Stimulated activated CD4-positive, alpha-beta T cell treated with anti-CD3 and anti-CD28 coated beads, Interleukin-4, amount 100 ng/mL, for 48 hours (primary cell): ENCODE measurements at places on chromosomes 11 and 22.

GRCh38 chr11:95299078-95299679 is 68.2 kb upstream of the SESN3 start:
- DNase-seq: no peak

DNA sequence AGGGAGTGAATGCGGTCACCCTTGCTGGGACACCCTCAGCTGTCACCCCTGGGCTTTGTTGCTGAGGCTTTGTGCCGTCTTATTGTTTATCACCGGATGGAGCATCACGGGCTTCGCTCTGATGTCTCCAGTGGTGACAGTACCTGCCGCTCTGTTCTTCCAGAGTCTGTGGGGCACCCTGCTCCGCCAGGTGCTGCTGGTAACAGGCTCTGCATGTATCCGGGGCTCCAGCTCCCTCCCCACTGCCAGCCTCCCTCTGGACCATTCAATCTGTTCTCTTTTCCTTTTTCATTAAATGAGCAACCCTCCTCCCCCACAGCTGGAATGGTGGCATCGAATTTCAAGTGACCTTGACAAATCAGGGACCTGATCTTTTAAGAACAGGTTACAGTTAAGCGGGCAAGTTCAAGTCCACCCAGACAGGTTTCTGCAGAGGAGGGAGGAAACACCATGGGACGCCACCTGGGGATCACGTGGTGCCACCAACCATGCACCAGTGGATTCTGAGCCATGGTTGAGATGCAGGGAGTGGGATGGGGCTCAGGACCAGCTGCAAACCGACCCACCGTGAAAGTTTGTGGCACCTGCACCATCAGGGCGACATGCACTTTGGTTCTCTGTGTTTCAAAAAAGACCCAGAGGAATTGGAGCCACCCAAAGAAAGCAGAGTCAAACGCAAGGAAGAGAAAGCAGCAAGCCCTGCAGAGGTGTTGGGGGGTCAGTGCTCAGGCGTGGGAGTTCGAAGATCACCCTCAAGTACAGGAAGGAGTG is 89.3 kb downstream of the BCR start:
- DNase-seq: no peak

DNA sequence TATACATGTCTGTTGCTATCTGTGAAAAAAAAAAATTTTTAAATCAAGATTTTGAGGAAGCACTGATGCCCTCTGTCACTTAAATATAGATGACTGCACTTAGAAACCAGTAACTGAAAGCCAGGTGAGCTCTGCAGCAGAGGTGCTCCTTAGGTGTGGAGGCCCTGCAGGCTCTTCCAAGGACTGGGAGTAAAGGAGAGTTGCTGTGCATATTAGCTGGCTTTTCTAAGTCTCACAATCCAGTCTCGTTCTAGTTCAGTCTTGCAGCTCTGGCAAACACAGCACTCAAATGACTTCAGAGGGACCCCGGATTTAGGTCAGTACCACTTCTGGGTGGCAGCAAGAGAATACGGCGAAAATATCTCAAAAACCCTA is 61.0 kb downstream of the LARGE2 start:
- no peak for DNase-seq

GRCh38 chr11:11636671-11637070 is 14.9 kb upstream of the GALNT18 start:
- no peak for DNase-seq

- DNase-seq: no peak
Observed at GRCh38 chr11:33324302-33324985, 67.3 kb downstream of the HIPK3 start.

DNA sequence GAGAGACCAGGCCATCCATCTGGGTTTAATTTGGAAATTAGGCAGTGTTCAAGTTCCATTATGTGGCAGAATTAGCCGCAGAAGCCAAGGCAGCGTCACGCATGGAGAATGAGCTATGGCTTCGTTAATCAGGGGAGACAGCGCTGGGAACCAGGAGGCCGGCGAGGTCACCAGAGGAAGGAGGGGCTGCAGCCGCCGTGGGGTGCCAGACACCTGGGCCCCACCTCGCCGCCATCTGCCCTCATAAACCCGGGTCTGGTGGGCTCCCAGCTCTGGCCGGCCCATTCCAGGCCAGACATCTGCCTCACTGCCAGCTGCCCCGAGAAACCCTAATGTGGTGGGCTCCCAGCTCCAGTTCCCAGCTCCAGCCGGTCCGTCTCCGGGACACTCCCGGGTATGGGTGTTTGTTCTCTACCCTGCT is 676.9 kb downstream of the BRD1 start:
- no peak for DNase-seq

GRCh38 chr11:126461096-126461440 is 105.6 kb downstream of the ST3GAL4 start:
- DNase-seq: no peak

GRCh38 chr22:23180893-23181720 is 798 bp downstream of the BCR start:
- DNase-seq: peak; percentile 15

GRCh38 chr22:29748248-29748893 is 18.4 kb downstream of the ZMAT5 start:
- no peak for DNase-seq

GRCh38 chr11:84518631-84519183 is 1108.4 kb downstream of the DLG2 start:
- DNase-seq: no peak
